ENCODE measurements at places on chromosomes 1 and 21.
A peak's percentile ranks its signal among the peaks of the same experiment; 100 is the strongest.

- DNase-seq, result no peak
Observed at GRCh38 chr21:44439211-44439600, 16.1 kb upstream of the LRRC3 start.

DNA sequence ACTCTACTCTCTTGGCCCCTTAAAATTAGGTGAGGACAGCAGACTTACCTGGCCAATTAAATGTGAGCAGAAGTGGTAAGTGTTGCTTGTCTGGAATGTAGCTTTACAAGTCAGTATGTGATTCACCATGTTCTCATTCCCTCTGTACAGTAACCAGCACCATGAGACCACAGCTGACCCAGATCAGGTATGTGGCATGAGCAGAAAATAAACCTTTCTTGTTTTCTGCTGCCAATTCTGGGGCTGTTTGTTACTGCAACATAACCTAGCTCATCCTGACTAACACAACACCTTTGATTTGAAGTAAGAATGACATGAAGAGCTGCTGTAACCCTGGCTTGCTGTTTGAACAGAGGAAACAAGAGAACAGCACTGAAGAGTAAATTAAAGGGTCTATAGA, 24.9 kb downstream of the ITPKB start:
- no peak for DNase-seq

GRCh38 chr1:86233403-86233802, 76.8 kb upstream of the COL24A1 start:
- no peak for DNase-seq

- no peak for DNase-seq
Observed at GRCh38 chr1:24252185-24252780, 65.2 kb upstream of the IFNLR1 start.

- no peak for DNase-seq
Observed at GRCh38 chr1:87236585-87236984, 92.1 kb upstream of the LMO4 start.

- no peak for DNase-seq
Observed at GRCh38 chr1:5379176-5379759, 613.0 kb downstream of the NPHP4 start.

DNA sequence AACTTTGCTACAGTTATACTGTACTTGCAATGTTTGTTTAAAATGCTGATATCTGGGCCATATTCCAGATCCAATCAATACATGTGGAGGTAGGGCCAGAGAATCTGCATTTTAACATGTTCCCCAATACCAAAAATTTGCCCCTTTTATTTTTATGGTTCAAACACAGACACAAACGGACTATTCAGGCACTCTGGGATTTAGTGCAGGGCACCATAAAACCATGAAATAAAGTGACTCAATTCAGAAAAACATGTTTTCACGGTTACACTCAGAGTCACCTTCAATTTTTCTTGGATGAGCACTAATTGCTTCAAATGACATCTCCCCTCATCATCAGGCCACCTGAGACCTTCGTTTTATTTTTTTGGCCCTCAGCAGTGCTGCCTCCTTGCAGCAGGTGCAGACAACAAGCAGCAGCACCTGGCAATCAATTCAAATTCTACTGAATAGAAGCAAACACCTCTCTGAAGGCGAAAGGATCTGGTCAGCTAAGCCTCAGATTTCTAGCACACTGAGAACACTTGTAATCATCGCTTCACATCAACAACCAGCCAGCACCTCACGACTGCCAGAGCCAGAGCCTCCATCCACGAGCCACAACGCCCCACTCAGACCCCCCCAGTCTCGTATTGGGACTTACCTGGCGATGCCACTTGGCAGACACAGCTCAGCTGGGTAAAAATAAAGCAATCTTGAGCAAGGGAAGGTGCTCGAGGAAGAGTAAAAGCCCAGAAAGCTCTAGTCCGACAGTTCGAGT, 1.1 kb downstream of the ERO1B start:
- DNase-seq, result no peak

DNA sequence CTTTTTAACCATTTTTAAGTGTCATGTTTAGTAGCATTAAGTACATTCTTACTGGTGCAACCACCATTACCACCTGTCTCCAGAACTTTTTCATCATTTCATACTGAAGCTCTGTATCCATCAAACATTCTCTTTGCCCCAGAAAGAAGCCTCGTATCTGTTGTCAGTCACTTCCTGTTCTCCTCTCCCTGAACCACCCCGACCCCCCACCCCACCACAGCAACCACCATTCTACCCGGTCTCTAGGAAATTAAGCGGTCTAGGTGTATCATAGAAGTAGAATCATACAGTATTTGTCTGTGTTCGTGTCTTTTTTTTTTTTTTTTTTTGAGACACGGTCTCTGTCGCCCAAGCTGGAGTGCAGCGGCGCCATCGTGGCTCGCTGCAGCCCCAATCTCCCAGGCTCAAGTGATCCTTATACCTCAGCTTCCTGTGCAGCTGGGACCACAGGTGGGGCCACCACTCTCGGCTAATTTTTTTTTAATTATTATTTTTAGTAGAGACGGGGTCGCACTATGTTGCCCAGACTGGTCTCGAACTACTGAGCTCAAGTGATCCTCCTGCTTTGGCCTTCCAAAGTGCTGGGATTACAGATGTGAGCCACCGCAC, 23.7 kb upstream of the EPHA8 start:
- no peak for DNase-seq

DNA sequence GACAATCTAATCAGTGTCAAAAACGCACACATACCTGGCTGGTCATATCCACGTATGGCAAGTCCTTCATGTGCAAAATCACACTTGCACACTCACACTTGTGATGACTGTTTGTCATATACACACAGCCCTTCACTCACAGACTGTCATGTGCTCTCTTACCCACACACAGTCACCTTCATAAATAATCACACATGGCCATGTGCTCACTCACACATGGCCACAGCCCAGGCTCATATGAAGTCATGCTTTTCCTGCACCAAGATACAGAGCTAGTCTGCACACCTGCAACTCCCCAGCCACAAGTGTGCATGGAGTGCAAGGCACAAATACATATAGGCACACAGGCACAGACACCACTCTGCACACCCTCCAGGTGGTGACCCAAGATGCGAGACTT, 45.4 kb upstream of the FOXO6 start:
- DNase-seq, result no peak

- no peak for DNase-seq
Observed at GRCh38 chr1:19371226-19372135, 59.4 kb downstream of the SLC66A1 start.

DNA sequence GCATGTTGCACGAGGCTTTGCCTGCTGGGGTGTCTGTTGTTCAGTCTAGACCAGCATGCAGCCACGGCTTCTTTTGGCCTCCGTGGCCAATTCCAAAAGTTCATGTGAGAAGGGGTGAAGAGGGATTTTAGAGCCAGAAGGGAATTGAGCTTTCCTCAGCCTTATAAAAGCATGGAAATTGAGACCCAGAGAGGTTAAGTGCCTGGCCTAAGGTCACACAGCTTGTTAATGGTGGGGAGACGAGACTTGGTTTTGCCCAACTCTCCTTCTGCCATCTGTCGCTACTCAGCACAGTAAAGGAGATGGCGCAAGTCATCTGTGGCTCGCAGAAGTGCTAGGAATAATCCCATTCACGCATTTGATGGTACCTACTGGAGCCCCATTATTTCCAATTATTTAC, 25.7 kb downstream of the ZBTB18 start:
- no peak for DNase-seq

DNA sequence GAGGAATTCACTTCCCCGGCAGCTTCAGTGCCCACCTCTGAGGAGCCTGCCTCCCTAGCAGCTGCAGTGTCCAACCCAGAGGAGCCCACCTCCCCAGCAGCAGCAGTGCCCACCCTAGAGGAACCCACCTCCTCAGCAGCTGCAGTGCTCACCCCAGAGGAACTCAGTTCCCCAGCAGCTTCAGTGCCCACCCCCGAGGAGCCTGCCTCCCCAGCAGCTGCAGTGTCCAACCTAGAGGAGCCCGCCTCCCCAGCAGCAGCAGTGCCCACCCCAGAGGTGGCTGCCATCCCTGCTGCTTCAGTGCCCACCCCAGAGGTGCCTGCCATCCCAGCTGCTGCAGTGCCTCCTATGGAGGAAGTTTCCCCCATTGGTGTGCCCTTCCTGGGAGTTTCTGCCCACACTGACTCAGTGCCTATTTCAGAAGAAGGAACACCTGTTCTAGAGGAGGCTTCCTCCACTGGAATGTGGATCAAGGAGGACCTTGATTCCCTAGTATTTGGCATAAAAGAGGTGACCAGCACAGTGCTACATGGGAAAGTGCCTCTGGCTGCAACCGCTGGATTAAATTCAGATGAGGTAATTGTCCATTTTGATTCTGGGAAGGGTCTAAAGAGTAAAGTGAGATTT, 77.4 kb upstream of the BMP8A start:
- DNase-seq, result no peak

DNA sequence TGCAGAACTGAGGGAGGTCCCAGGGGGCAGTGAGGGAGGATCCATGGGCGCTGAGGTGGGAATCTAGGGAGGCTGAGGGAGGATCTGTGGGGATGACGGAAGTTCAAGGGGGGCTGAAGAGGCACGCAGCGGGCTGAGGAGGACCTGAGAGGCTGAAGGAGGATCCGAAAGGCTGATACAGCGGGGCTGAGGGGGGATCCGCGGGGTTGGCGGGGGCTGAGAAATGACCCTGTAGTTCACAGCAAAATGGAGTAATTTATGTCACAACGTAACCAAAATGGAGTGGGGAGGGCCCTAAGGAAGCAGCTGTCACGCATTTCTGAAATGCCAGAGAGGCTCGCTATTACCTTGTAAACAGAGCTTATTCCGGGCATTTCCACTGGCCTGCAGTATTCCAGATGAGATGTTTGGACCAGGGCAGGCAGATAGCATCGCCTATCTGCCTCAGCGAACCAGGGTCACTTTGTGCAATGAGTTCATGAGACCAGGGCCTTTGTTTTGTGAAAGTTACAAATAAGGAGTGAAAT, 926 bp upstream of the MRPL55 start:
- DNase-seq, result no peak

GRCh38 chr1:43039228-43040055, 80.8 kb upstream of the SLC2A1 start:
- DNase-seq, result no peak

GRCh38 chr1:100930494-100930893, 34.6 kb downstream of the SLC30A7 start:
- no peak for DNase-seq

DNA sequence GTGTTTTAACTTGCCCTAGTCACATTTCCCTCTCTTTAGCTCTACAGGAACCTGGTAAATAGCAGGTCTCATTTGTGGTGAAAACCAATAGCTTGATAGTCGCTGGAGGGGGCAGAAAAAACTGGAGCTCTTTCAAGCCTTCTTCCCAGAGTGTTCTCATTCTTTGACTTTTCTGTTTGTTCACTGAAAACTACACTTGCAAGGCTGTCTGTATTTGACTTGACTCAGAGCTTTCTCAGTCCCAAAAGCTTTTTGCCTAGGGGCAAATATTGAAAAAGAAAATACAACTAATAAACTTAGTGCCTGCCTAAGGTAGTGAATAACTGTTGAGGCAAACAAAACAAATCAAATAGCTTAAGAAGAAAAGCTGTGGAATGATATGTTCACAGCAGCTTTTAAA, 217.1 kb upstream of the CHRM3 start:
- no peak for DNase-seq

DNA sequence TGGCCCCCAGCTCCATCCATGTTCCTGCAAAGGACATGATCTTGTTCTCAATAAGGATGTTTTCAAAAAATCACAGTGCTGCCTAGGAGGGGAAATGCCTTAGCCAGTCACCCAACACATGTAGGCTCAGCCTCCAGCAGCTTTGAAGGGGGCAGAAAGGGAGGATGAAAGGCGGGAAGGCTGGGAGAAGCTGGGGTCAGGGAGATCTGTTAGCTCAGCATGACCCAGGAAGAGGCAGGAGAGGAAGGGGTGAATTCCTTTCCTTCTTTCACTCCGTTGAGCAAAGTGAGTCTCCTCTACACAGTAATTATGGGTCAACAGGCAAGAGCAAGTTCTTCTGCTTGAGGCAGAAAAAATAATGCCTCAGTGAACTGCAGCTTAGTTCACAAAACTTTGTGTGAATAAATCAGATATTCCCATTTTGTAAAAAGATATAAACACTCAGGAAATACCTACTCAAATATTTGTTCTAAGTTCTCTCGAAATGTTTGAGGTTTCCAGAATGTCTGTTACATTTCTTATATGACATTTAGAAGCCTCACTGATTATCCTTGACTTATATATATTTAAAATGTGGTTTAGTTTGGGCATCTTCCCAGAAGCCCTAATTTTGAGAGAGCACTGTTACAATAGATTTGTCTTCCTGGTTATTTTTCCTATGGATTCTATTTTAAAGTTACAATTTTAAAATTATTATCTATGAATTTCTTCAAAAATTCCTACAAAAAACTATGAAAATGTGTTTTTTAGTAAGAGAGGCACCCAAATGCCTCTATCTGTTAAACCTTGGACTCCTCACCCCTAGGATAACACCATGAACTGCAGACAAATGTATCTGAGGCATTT, 116.8 kb downstream of the KCNJ6 start:
- DNase-seq, result no peak

GRCh38 chr1:38328278-38329035, 281.9 kb upstream of the POU3F1 start:
- no peak for DNase-seq

DNA sequence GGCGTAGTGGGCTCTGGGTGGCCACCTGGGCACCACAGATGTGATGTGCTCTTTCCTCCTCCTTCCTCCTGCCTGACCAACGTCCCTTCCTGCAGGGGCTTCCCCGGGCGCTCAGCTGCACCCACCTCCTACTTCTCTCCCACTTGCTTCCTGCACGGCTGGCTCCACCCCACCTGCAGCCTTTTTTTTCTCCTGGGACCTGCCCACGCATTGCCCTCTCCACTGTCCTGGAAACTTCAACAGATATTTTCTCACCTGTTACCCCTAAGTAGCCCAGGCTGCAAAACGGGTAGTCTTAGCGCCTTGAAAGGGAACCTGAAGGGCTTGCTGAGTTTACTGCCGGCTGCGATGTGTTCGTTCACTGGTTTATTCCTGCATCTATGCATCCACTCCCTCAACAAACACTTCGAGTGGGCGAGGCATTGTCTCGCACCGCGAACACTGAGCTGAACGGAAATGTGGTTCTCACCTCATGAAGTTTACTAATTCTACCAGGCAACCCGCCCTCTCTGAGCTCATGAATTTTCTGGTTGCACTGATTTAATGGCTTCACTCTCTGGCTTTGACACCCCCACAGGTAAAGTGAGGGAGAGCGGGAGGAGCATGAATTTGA, 23.6 kb downstream of the ZBTB18 start:
- peak; percentile 50 for DNase-seq

GRCh38 chr1:69321311-69321710, 246.4 kb upstream of the LRRC7 start:
- no peak for DNase-seq

GRCh38 chr1:1894354-1895059, 3.6 kb upstream of the GNB1 start:
- DNase-seq, result no peak
